ENCODE measurements at places on chromosomes 6 and 20. TPM values are rescaled to one million over a fixed set of nuclear protein-coding genes. Genes with fewer than 3 reads are reported as not detected.

The BMP7 gene
- polyA plus RNA-seq: not detected

- DNase-seq: no peak
Observed at GRCh38 chr6:47093169-47093568, 51.0 kb upstream of the ADGRF1 start.

DNA sequence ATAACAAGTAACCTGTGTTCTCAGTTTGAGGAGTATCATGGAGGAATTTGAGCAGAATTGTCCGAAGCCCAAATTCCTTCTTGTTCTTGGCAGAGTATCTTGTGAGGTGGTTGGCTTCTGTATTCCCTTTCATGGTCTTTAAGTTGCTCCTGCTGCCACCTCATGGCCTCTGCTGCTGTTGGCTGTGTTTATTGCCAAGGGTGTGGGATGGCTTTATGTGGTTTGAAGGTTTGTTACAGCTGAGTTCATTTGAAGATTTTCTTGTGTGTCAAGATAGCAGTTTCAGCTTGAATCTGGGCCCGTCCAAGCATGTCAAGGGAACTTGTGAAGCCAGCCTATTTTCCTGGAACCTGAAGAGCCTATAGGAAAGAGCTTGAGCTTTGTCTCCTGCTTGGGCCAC lies 20.2 kb upstream of the TTK start:
- DNase-seq: peak; percentile 67

- DNase-seq: no peak
Observed at GRCh38 chr20:13337090-13337784, 116.2 kb downstream of the ISM1 start.

DNA sequence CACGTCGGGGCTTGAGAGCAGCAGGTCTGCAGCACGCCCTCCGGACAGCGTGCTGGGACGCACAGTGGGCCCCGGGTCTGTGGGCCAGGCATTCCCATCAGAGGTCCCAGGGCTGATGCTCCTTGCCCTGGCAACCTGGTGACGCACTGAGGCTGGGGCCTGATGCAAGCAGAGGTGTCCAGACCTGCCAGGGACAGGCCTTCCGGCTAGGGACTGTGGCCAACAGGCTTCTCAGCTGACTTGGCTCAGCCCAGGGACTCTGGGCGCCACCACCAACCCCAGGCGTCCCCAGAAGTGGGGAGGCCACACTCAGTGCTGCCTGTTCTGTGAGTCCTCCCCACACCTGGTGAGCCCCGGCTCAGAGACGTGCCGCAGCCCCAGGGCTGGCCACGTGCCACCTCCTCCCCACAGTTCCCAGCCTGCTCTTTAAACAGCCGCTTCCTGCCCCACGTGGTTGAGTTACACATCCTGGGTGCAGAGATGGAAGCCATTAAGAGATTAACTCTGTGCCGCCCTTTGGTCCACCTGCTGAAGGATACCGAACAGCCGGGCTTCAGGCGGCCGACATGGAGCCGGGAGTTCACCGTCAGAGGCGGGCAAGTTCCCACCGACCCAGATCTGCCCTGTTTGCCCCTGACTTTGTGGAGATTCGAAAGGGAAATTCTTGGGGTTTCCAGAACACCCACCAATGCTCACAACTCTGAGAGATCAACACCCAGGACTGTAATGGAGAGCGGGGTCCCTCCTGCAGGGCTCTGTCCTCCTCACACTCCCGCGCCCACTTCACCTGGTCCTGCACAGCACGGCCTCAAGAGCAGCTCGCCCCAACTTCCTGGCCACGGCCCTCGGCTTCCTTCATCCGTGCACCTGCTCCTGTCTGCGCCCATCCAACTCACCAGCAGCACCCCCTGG lies 37.6 kb upstream of the ZBP1 start:
- DNase-seq: peak; percentile 90

DNA sequence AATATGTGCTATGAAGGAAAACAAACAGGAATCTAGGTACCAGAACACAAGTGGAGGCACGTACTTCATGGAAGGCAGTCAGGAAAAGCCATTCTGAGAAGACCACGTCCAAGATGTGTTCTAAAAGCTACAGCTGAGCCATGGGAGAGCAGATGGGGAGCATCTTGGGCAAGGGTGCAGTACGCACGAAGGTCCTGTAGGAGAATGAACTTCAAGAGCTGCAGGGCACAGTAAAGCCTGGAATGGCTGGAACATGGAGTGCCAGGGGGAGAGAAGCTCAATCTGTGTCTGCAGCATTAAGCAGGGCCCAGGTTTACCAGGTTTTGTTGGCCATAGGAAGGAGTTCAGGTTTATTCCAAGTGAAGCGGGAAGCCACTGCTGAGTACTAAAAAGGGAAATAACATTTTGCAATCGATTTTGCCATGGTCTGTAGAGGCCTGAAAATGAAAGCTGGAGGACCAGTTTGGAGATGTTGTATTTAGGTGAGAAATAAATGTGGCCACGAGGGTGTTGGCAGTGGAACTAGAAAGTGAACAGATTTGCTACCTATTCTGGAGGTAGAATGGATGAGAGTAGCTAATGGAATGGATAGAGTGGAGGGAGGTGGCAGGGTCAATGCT lies 29.9 kb downstream of the ADTRP start:
- DNase-seq: no peak

GRCh38 chr6:32118782-32119628 lies 9.0 kb downstream of the ATF6B start:
- peak; percentile 21 for DNase-seq

- no peak for DNase-seq
Observed at GRCh38 chr20:53330601-53331140, 263.0 kb downstream of the ZNF217 start.

DNA sequence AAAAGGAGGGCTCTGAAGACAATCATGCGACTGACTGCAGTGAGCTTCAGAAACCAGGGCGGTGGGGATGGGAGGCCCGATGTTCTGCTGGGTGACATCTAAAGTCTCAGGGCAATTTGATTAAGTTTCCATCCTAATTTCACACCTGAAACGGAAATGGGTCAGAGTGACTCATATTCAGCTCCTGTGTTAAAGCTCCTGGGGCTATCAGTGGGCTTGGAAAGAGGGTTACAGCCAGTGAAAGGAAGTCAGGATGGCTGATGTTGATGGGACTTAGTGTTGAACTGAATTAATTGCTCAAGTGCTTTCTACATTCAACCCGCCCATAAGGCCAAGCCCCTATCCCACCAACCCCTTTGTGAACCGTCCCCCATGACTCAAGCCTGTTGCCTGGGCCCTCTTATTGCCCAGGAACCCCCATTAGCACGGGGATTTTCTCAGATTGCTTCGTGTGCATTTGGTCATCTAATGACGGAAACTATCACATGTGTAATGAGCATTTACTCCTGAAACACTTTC lies 47.1 kb upstream of the TBC1D7 start:
- no peak for DNase-seq

The NRSN1 gene
- polyA plus RNA-seq: not detected

DNA sequence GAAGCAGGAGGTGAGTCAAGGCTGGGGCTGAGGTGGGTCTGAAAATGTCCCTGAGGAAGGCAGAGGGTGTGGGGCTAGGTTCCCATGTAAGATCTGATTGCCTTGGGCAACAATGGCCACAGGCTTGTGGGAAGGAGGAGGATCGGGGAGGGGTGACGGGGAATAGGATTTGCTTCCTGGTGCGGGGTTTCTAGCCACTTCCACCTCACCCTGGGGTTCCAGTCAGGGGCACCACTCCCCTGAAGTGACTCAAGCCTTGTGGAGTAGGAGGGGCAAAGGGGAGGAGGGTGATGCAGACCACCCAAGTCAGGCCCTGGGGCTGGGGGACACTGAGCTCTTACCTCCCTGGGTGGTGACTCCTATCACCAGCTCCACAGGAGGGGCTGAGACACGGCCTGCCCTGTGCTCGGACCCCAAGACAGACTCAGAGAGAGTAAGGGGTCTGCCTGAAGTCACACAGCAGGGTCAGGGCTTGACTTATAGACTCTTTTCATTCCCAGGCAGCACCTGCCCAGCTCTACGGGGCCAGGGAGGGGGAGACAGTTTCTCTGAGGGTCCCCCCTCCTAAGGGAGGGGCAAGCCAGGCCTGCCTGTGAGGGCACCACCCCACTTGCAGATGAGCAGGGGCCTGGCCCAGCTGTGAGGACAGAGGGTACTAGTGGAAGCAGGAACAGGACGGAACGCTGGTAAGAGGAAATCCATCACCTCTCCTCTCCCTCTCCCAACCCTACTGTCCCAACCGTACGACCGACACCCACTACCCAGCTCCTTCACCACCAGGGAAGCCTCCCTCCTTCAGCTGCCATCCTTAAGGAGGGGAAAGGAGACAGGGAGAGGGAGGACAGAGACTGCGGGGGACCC lies 12.4 kb upstream of the SPDEF start:
- DNase-seq: no peak

GRCh38 chr6:139531148-139532115 lies 157.0 kb upstream of the CITED2 start:
- DNase-seq: no peak

GRCh38 chr6:160510976-160511617 lies 153.0 kb downstream of the LPA start:
- no peak for DNase-seq

DNA sequence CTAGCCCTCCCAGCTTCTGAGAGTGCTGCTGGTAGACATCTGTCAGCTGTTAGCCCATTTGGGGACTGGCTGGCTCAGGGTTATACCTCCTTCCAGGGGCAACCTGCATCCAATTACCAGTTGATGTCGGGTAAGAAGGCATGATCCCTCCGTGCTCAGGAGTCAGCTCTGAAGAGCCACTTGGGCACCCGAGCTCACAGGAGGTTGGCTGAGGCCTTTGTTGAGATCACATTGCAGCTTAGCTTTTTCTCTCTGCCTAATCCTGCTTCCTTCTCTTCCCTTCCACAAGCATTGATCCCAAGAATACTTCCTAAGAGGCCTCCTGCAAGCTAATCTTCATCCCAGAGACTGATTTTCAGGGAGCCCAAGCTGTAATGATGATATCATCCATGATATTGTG lies 35.5 kb downstream of the SCP2D1 start:
- no peak for DNase-seq

DNA sequence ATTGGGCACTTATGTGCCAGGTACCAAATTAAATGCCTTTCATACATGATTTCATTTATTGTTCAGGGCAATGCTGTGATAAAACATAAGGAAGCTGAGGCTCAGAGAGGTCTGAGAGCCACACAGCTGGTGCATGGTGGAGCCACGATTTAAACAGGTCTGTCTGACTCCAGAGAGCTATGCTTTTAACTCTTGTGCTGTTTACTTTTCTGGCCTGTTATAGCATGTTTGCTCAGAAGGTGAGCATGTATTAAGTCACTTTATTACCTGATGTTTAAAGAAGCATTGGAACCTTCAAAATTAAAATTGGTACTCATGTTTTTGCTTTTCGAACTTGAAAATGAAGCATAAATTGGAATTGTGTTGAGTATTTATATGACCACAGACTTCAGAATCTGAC lies 26.8 kb downstream of the MCM8 start:
- peak; percentile 14 for DNase-seq

The FHL5 gene
- not detected for polyA plus RNA-seq

The FAM184A gene
- polyA plus RNA-seq: 0.07 TPM

GRCh38 chr6:111922454-111923297 lies 49.4 kb upstream of the FYN start:
- no peak for DNase-seq

The IFNGR1 gene
- polyA plus RNA-seq: 31.6 TPM

DNA sequence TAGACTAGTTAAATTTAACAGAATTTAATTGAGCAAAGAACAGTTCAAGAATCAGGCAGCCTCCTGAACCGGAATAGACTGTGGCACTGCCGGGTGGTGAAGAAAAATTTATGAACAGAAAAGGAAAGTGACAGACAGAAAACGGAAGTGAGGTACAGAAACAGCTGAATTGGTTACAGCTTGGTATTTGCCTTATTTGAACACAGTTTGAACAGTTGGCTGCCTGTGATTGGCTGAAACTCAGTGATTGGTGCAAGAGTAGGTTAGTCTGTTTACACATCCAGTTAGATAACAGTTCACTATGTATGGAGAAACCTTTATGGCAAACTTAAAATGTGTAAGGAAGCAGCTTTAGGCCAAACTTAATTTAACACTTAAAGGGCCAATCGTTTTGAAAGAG lies 116.0 kb upstream of the CITED2 start:
- no peak for DNase-seq

- no peak for DNase-seq
Observed at GRCh38 chr20:56601166-56601565, 27.9 kb upstream of the TFAP2C start.

- no peak for DNase-seq
Observed at GRCh38 chr6:1792989-1793388, 183.3 kb downstream of the FOXC1 start.

DNA sequence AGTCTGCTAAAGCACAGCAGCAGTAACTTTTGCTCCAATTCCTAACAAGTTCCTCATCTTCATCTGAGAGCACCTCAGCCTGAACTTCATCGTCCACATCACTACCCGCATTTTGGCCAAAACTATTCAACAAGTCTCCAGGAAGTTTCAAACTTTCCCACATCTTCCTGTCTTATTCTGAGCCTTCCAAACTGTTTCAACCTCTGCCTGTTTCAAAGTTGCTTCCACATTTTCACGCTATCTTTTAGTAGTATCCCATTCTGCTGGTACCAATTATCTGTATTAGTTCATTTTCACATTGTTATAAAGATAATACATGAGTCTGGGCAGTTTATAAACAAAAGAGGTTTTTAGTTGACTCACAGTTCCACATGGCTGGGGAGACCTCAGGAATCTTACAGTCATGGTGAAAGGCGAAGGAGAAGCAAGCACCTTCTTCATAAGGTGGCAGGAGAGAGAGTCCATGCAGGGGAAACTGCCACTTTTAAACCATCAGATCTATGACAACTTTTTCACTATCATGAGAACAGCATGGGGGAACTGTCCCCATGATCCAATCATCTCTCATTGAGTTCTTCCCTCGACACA lies 99.4 kb upstream of the GRIK2 start:
- DNase-seq: no peak

DNA sequence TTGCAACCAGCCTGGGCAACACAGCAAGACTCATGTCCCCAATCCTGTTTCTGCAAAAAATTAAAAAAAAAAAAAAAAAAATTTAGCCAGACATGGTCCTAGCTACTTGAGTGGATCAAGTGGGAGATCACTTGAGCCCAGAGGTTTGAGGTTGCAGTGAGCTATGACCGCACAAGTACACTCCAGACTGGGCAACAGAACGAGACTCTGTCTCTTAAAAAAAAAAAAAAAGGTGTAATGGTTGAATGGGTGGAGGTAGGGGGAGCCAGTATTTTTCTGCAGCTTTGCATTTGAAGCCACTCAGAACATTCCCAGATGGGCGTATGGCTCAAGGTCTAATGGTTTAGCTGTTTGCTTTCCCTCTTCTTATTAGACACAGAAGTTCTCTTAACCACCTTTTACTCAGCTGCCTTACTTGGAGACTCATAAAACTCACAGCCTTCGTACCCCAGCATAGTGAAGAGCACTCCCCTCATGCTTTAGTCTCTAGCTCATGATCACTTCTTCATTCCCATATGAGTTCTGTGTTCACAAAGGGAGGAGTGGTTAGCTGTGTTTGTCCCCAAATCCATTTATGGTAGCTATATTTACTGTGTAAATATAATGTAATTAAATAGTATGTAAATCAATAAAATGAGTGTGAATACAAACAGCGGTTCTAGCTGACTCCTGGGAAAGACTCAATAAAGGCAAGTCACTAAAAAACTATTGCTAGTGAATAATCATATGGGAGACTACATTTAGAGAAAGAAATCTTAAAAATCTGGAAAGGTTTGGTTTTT lies 9.0 kb downstream of the FKBP1A start:
- no peak for DNase-seq

The LINC00237 gene
- not detected for polyA plus RNA-seq

The LSM14B gene
- polyA plus RNA-seq: 18.1 TPM

The BNIP5 gene
- polyA plus RNA-seq: not detected

The TOX2 gene
- polyA plus RNA-seq: 0.10 TPM

All from foreskin keratinocyte (primary cell).